ENCODE measurements at places on chromosomes 16 and 17.

GRCh38 chr16:17474037-17474436, 3.3 kb upstream of the XYLT1 start:
- DNase-seq = no peak

DNA sequence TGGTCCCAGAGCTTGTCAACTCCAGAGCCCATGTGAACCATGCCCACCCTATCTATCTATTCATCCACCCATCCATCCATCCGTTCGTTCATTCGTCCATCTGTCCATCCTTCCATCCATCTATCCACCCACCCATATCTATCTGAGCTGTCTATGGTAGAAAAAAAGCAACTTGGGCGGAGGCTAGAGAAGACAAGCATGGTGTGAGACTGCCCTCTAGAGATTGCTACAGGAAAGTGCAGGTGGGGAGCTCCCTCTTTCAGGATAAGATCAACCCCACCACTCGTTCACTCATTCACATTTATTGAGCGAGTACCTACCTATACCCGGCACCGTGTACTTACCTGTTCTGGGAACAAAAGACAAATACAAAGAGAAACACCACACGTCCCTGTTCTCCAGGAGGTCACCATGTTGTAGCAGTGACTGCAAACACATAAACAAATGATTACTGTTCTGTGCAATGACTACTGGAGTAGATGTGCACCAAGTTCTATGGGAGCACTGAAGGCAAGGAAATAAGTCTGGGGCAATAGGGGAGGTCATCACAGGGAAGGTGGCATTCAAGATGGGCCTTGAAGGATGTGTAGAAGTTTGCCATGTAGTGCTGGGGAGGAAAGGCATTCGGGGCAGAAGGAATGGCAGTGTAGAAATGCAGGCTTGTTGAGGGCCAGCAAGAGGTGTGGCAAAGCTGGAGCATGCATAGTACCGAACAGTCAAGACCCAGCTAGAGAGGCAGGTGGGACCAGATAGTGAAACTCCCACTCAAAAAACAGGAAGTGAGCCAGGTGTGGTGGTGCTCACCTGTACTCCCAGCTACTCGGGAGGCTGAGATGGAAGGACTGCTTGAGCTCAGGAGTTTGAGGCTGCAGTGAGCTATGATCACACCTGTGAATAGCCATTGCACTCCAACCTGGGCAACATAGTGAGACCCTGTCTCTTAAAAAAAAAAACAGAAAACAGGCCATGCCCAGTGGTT, 13.4 kb upstream of the ATP5MC1 start:
- peak; percentile 72 for DNase-seq

- no peak for DNase-seq
Observed at GRCh38 chr17:79039886-79040285, 15.9 kb downstream of the C1QTNF1 start.

DNA sequence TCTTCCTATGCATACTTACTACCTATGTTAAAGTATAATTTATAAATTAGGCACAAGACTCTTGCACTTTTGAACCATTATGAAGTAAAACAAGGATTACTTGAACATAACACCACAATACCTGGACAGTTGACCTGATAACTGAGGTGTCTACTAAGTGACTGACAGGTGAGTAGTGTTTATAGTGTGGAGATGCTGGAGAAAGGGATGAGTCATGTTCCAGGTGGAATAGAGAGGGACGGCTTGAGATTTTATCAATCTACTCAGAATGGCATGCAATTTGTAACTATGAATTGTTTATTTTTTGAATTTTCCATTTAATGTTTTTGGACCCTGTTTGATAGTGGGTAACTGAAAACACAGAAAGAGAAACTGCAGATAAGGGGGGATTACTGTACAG, 287.6 kb downstream of the MAP2K6 start:
- no peak for DNase-seq

DNA sequence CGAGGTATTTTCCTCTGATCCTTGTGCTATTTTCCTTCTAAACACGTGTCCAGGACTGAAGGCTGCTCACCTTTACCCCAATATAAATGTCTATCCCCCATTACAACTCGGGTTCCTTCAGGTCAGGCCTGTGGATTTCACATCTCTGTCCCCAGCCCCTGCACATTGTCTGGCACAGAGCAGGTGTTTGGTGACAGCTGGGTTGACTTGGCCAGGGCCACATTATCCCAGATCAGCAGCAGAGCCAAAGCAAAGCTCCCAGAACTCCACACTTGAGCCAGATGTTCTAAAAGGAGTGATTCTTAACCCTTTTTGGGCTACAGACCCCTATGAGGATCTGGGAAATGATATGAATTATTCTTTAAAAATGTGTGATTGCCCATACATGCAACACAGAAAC, 18.0 kb upstream of the SPATA32 start:
- no peak for DNase-seq

- no peak for DNase-seq
Observed at GRCh38 chr17:74623693-74624093, at the start of gene CD300E. Gene CD300E (minus strand): TSS chr17:74623738. CDS start chr17:74623621, 117 bp downstream.

- DNase-seq = no peak
Observed at GRCh38 chr16:85555719-85556455, 57.2 kb upstream of the GSE1 start.

DNA sequence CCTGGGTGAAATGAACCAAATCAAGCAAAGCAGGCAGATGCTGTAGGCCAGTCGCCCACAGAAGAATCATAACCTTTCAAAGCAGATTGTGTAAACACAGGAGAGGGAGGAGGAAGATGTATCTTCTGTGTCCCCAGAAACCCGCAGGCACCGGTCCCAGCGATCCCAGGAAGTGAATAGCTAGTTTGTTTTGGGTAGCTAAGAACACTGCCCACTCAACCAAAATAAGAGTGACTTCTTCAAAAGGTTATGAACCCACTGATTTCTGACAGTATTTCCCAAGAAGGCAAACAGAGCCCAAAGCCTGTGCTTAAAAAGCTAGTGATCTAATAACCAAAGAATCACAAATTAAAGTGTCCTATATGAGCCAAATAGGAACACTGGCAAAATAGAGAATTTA, 67.8 kb downstream of the GRIN2A start:
- no peak for DNase-seq

DNA sequence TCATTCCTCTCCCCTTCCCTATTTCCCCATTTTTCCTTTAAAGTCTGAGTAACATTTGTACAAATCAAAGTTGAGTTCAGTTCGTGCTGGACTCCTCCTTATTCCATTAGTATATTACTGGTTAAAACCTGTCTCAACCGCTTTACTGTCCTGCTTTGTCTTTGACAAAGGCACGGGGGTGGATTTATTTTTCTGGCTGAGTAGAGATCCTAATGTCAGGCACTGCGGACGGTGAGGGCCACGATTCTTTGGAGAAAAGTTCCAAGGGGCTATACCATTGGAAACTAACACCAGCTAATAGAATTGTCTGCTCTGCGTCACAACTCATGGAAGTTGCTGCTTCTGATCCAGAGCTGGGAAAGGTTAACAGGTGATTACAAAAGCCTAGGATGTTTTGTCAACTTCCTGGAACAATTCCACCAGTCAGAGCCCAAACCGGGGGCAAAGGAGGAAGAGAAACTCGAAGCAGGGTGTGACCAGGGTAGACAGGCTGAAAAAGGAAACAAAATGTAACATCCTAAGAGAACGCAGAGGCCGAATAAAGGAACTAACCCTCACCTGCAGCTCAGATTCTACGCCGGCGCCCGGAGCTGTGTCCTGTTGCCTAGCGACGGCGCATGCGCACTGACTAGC, 12.4 kb downstream of the TAT start:
- no peak for DNase-seq

DNA sequence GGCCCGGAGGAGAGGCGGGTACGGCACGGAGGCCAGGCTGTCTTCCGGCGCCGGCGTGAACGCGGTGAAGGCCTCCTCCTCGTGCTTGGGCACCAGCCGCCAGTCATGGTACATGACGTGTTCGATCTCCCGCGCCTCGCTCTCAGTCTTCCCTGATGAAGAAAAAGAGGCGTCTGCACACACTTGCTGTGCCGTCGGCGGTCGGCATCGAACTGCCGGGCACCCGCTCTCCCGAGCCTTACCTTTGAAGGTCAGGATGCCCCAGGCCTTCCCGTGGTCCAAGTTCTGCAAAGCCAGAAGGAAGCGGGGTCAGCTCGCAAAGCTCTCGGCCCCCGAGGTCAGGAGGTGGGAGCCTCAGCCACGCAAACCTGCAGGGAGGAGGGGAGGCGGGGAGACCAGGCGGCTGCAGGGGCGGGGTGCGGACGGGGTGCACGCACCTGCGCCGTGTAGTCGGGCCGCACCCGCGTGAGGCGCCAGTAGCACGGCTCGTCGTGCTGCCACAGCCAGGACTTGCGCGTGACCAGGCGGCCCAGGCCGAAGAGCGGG, at the start of gene EME2:
Gene EME2 (plus strand): TSS at position 449 of the 546 bp plus-strand sequence. CDS start 418 bp downstream, outside the sequence.
- no peak for DNase-seq

DNA sequence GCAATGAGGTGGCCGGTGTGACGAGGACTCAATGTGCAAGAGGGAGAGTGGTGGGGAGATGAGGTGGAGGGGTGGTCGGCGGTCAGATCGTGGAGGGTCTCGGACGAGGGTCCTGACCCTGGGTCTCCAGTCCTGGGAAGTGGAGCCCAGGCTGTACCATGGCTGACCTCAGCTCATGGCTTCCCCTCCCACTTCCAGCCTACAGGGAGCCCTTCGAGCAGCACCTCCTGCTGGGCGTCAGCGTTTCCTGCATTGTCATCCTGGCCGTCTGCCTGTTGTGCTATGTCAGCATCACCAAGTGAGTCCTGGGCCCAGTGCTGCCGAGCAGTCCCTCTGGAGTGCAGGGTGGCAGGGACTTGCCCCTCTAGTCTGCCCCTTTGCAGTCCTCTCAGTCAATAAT, 41.8 kb downstream of the IL4R start:
- no peak for DNase-seq

GRCh38 chr16:50103764-50104163, 38.0 kb downstream of the HEATR3 start:
- DNase-seq = no peak

GRCh38 chr17:15263680-15264079, 1.4 kb downstream of the PMP22 start:
- no peak for DNase-seq

GRCh38 chr17:11779892-11780291, 181.6 kb downstream of the DNAH9 start:
- DNase-seq = no peak

DNA sequence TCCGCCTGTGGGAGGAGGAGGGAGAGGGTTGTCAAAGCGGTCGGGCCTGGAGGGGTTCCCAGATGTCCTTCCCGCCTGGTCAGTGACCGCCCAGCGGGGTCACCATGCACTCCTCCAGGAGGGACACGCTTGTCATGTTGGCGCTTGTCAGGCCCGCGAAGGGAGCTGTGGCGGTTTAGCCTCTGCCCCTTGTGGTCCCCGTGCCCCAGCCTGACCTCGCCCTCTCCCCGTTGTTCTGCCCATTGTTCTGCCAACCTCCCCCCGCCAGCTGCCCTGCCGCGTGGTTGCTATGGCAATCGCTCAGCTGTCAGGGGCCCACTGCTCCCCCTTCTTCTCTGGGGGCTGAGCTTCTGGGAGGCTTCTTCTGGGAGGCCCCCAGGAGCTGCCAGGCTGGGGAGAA, 146.4 kb upstream of the CIBAR2 start:
- no peak for DNase-seq

GRCh38 chr17:39667945-39668924, at the start of gene PNMT:
Gene PNMT (plus strand): TSS chr17:39668453. CDS start chr17:39668476, 23 bp downstream.
- peak; percentile 36 for DNase-seq

DNA sequence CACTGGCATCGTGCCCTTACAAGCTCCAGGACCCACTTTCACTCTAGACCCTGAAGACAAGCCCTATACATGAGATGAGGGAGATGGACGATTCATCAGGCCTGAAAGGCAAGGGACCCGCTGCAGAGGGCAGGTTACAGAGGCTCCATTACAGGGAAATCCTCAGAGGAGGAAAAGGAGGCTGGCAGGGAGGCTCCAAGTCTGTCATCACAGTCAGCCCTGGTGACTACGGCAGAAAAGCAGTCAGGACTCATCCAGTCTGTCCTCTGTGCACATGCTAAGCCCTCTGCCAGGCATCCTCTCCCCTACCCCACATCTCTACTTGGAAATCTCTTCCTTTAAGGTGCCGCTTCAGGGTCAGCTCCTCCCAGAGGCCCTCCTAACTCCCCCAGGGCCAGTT, 197.7 kb upstream of the CDH5 start:
- no peak for DNase-seq

GRCh38 chr17:73952480-73953205, 250.8 kb upstream of the RPL38 start:
- no peak for DNase-seq

GRCh38 chr17:54924405-54924804, 23.8 kb downstream of the TOM1L1 start:
- no peak for DNase-seq

GRCh38 chr16:23554536-23554935, 2.6 kb downstream of the EARS2 start:
- no peak for DNase-seq

DNA sequence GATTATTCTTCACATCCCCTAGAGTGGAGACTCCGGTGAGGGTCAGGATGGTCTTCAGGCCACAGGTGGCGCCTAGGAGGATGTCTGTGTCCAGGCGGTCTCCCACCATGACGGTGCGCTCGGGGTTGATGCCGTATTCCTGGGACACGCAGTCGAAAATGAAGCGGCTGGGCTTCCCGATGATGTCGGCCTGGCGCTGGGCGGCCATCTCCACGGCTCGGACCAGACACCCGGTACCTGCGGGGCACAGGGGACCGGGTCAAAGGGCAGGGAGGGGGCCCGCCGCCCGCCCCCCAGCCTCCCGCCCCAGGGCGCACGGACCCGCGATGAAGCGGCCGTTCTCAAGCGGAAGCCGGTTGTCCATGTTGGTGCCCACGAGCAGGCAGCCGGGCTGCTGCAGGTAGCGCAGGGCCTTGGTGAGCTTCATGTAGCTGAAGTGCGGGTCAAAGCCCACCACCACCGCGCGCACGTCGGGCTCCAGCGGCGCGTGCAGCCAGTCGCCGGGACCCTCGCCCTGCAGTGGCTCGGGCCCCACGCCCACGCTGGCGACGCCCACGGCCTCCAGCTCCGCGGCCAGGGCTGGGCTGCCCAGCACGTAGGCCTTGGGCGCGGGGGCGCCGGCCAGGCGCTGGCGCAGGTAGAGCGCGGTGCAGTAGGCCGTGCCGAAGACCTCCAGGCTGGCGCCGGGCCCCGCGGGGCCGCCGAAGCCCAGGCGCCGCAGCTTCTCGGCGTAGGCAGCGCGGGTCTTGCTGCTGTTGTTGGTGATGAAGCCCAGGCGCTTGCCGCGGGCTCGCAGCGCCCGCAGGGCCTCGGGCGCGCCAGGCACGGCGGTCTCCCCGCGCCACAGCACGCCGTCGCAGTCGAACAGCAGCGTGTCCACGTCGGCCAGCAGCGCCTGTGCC, 572 bp downstream of the PGP start:
- no peak for DNase-seq

DNA sequence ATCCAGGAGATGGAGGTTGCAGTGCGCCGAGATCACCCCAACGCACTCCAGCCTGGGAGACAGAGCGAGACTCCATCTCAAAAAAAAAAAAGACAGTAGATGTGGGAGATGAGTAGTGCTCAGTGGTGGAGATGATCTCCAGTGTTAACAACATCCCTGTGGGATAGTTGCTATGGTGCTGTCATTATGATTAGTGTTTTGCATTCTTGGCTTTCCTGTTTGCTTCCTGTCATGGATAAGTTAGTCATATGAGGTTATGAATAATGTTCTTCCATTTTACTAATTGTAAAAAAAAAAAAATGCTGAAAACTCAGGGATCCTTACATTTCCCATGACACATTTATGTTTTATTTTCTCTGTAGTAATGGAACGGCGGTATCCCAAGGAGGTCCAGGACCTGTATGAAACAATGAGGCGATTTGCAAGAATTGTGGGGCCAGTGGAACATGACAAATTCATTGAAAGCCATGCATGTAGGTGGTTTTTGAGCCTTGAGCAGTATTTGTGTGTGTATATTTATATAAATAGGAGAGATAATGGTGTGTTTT, 24.5 kb upstream of the DUSP14 start:
- DNase-seq = no peak
